ENCODE measurements at places on chromosomes 1 and 21.

GRCh38 chr21:38325731-38326420, 69.1 kb downstream of the KCNJ15 start:
- no peak for DNase-seq

DNA sequence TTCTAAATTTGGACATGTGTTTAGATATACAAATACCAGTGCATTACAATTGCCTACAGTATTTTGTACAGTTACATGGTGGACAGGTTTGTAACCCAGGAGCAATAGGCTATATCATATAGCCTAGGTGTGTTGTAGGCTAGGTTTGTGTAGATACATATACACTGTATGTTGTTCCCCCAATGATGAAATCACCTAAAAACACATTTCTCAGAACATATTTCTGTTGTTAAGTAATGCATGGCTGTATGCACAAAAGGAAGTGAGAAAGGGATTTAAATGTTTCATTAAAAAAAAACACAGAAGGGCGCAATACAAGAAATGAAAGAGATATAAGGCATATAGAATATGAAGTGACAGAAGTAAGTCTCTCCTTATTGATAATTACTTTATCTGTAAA, 32.0 kb downstream of the S100B start:
- DNase-seq: no peak

- DNase-seq: no peak
These were observed 53.1 kb upstream of the LBR start for GRCh38 chr1:225480825-225481434.

- DNase-seq: no peak
These were observed 44.3 kb downstream of the CD34 start for GRCh38 chr1:207866471-207867135.

- no peak for DNase-seq
These were observed 40.3 kb downstream of the MAP10 start for GRCh38 chr1:232845406-232845955.

- DNase-seq: no peak
These were observed 53.9 kb downstream of the CYYR1 start for GRCh38 chr21:26519142-26519541.

GRCh38 chr1:170010443-170010842, 64.1 kb downstream of the KIFAP3 start:
- DNase-seq: peak; percentile 46

DNA sequence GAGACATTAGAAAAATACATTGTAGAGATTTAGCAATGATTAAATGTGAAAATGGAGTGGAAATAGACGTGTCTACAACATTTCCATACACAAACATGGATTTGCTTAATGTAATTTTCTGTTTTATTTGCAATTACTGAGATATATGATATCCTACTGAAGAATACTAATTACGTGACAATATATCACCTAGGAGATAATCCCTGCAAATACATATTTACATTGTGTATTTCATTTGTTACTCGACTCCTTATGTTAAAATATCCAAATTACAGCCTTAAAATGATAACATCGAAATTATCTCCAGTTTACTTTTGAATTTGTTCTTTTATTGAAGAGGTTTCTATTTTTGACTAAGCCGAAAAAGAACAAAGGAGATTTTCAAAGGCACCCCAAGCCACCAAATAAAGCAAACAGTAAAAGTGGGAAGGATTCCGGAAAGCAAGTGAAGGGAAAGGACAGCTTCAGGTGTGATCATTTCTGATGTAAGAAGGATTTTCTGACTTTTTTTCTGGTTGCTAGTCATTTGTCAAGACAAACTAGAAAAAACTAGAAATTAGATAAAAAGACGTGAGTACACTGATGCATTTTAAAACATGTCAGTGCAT, 7.9 kb downstream of the LHX4 start:
- no peak for DNase-seq

- no peak for DNase-seq
These were observed 22.4 kb upstream of the ADGRB2 start for GRCh38 chr1:31786366-31787060.

DNA sequence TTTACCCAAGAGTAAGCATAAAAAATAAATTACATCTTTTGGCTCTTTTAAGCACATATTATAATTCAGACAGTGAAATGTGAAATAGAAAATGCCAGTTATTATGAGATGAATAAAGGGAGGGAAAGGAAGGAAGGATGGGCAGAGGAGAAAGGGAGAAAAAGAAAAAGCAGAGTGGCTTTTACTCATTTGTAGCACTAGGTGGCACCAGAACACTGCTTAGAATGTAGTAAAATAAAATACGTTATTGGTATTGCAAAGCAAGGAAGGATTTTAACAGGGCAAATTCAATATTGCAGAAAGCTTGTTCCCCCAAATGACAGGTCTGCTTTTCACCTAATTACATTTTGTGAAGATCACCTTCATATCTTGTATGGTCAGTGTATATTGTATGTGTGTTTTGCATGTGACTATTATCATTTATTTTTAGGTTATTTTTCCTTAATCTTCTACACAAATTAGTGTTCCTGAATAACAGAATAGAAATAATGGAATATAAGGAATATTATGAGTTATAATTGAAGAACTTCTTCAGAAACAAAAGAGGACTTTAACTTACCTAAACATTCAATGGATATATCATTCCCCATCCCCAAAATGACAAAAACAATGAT, 9.1 kb upstream of the PCNX2 start:
- DNase-seq: no peak

DNA sequence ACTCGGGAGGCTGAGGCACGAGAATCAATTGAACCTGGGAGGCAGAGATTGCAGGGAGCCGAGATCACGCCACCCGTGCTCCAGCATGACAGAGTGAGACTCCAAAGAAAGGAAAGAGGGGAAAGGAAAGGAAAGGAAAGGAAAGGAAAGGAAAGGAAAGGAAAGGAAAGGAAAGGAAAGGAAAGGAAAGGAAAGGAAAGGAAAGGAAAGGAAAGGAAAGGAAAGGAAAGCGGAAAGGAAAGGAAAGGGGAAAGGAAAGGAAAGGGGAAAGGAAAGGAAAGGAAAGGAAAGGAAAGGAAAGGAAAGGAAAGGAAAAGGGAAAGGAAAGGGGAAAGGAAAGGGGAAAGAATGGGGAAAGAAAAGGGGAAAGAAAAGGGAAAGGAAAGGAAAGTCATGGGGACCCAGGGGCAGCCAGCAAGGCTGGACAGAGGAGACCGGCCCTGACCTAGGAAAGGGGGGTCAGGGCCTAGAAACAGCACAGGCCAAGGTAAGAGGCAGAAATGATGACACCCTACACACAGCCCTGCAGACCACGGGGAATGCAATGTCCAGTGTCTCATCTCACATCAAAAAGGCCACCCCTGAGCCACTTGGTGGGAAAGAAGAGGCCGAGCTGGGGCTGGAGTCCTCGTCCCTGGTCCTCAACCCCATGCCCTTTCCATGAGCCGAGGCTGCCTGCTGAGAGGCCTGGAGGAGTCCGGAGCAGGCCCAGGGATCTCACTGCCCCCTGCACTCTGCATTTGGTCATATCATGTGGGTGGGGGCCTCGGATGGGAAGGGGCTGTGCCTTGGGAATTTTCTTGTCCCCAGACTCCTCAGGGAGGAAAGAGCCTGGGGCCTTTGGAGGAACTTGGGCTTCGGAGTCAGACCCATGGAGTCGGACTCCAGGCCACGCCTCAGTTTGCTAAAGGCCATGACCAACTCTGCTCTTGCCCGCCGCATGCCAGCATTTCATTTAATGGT, 18.8 kb upstream of the LAPTM5 start:
- DNase-seq: no peak

DNA sequence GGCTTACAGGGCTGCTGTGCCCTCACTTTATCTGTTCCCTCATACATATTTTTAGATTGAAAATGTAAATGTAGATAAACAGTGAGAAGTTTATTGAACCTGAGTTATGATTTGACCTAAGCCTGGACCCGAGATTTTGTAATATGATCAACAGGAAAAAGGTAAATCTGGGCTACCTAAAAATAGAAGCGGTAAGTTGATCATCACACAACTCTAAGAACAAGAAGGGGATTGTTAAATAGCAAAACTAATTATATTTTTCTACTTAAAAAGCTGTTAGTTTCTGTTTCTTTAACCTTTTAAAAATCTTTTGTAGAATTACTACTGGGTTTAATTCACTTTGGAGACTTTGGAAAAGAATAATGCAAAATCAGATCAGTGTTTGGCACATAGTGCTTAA, 35.6 kb downstream of the CAMTA1 start:
- no peak for DNase-seq

DNA sequence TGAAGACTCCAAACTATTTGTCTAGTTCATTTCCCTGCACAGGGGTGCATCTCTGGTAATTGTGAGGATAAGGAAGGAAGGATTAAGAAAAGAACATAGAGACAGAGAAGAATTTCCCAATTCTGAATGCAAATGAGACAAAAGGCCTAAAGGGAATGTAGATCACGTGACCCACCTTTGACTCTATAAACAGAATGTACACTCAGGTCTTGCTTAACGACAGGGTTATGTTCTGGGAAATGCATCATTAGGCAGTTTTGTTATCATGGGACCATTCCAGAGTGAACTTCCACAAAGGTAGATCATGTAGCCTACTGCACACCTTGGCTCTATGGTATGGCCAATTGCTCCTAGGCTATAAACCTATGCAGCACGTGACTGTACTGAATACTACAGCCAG, 252.3 kb upstream of the ZP4 start:
- DNase-seq: no peak

GRCh38 chr1:25568834-25569596, 25.6 kb downstream of the LDLRAP1 start:
- peak; percentile 54 for DNase-seq

DNA sequence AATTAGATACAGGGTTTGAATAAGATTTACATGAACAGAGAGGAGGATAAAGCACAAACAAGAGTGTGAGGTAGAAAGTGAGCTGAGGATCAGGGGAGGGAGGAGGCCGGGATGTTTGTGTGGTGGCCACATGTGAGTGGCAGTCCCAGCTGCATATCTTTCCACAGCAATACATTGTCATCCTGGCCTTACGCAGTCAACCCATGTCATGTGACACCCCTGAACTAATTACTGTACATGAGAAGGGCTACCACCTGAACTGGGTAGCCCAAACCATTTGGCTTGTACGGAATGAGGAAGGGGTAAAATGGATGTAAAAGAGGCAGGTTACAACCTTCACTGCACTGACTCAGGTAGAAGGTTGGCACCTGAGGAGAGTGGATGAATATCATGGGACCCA, 4.2 kb downstream of the SLAMF7 start:
- DNase-seq: no peak

- DNase-seq: no peak
These were observed 1.6 kb upstream of the ARTN start for GRCh38 chr1:43931711-43932660.

GRCh38 chr1:203422656-203423055, 53.0 kb upstream of the PRELP start:
- DNase-seq: peak; percentile 50

DNA sequence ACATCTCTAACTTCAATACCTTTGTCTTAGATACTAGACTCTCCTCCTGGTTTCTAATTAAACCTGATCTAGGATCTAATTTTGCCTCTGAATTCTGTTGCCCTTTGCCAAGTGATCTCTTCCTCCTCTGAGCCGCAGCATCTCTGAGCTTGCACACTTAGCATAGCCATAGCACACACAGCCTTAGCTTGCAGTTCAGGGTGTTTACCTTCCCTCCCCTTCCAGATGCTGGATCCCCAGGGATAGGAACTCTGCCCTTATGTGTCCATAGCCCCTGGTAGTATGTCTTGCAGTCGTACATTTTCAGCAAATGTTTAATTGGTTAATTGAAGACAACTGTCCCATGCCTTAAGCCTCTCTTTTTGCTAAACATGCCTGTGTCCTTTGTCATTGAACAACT, 30.3 kb downstream of the SELL start:
- no peak for DNase-seq

DNA sequence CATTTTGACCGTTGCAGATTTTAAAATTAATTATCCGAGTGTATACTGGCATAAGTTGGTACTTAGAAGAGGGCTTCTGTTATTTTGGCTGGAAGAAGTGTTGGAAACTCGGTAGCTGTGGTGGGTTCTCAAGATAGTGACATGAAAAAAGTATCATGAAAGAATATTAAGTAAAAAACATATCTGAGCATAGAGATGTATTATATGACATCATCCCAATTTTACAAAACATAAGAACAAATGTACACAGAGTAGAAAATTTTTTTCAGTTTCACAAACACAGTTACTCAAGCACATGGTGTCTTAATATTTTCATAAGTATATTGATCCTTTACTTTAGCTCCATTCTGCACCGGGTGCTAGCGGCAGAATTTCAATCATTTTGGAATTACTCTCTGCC, 684 bp downstream of the IFI16 start:
- no peak for DNase-seq

- no peak for DNase-seq
These were observed 127.2 kb upstream of the GREM2 start for GRCh38 chr1:240739139-240739538.

GRCh38 chr1:217456261-217456660, 174.6 kb downstream of the GPATCH2 start:
- no peak for DNase-seq

DNA sequence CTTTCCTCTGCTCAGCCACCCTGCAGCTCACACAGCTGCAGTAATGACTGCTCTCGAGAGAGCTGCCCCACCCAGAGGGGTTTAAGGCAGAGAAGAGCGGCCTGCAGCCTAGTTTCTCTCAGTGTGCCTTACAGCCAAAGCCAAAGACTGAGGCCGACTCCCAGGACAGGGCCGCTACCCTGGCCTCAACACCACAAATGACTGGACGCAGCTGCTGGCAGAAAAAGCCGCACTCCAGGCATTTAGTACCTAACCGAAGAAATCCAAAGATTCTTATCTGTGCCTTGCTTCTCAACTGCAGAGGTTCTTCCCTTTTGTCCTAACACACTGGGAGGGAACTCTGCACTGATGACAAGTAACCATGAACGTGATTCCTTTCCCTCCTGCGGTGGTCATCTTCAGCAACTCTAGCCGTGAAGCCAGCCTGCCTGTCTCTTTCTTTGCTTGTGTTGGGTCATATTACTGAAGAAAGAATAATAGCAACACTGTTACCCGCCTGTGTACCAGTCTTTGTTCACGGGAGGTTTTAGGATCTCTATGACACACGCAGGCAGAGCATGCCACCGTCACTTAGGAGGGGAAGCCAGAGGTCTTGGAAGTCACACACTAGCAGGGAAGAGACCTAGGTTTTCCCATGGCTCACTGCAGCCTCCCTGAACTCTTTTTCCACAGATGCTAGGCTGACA, 202.7 kb downstream of the RHOU start:
- DNase-seq: no peak

DNA sequence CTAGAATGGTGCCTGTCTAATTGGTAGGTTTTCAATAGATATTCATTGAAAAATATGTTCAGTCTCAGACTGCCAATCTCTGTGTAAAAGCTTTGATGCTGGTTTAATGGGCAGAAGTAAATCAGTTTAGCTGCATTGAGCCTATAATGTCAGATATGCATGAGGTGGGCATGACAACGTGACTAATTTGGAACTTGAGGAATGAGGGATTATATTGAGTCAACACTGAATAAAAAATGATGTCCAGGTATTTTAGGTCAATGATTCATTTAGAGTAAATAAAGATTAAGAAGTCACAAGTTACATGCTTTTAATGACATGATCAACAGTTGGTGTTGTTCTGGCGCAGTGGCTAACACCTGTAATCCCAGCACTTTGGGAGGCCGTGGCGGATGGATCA, 3.0 kb downstream of the WDR3 start:
- DNase-seq: no peak

- DNase-seq: peak; percentile 98
These were observed 146.1 kb upstream of the FGGY start for GRCh38 chr1:59150577-59151386.

- DNase-seq: no peak
These were observed 21.7 kb downstream of the RHBG start for GRCh38 chr1:156390469-156391365.
